ENCODE measurements at places on chromosomes 1 and 21. TPM values are rescaled to one million over a fixed set of nuclear protein-coding genes. Genes with fewer than 3 reads are reported as not detected.
A peak's percentile ranks its signal among the peaks of the same experiment; 100 is the strongest.

- peak overlapping the region; percentile 81 for H3K4me3 ChIP-seq
- peak; percentile 70 for DNase-seq
- peaks cover 20% of the 10 kb centered on the region for H3K36me3 ChIP-seq
- H3K27ac ChIP-seq, result peak overlapping the region; percentile 86
These were observed 50.1 kb downstream of the SSBP3 start for GRCh38 chr1:54355931-54356679.

DNA sequence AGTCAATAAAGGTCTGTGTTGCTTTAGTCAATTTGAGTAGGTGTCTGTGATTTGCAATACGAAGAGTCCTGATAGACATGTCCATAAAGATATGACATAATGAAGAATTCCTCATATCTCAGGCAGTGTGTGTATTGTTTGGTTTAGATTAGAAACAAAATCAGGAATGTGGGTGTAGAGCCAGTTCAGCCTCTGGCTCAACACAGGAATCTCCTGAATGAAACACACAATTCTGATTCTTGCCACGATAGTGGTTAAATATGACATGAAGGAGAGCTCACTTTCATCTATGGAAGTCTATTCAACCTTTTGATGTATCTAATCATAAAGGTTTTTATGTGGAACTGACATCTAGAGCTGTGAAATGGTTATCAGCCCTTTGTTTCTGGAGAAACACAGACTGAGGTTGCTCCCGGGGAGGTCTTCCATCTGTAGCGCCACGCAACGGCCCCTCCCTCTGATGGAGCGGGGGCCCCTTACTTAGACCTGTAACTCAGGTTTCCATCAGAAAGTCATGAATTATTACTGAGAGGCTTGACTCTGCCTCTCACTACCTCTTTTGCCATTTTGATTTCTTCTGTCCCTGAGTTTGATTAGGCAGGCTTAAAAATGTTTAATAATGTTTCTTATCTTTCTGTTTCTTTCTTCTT lies 19.5 kb downstream of the TSPAN2 start:
- no peak for DNase-seq
- no peaks in the 10 kb centered on the region for H3K36me3 ChIP-seq
- H3K4me1 ChIP-seq, result peaks cover 10% of the 10 kb centered on the region
- H3K4me3 ChIP-seq, result no peak overlapping the region

DNA sequence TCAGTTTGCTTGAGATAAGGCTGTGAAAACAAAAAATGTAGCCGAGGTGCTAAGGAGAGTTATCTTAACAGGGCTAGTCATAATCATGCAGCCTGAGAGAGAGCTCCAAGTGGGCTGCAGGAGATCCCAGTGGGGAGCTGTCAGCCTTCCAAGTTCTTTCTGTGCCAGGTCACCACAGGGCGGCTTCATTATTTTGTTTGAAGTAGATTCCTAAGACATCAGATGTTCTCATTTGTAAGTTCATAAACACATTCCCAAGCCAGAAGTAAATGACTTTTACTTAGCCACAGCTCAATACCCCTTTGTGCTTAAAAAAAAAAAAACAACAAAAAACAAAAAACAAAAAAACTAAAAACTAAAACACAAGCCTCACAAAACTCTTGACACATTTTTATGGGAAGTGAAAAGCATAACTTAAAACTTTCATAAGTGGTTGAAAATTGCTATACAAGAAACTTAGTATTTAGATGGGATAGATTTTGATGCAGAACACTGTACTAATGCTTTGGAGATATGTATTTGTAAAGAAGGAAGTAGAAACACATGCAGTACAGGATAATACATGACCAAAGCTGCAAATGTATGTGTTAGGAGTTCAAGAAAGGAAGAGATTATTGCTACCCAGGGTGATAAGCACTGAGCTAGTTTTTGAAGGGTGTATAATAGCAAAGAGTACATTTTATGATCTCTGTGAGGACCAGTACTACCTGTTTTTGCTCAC lies 8.6 kb downstream of the CDC14A start:
- DNase-seq, result no peak
- H3K4me1 ChIP-seq, result peaks cover 54% of the 10 kb centered on the region
- no peak overlapping the region for H3K4me3 ChIP-seq
- H3K27me3 ChIP-seq, result no peaks in the 10 kb centered on the region
- peaks cover 60% of the 10 kb centered on the region for H3K36me3 ChIP-seq

DNA sequence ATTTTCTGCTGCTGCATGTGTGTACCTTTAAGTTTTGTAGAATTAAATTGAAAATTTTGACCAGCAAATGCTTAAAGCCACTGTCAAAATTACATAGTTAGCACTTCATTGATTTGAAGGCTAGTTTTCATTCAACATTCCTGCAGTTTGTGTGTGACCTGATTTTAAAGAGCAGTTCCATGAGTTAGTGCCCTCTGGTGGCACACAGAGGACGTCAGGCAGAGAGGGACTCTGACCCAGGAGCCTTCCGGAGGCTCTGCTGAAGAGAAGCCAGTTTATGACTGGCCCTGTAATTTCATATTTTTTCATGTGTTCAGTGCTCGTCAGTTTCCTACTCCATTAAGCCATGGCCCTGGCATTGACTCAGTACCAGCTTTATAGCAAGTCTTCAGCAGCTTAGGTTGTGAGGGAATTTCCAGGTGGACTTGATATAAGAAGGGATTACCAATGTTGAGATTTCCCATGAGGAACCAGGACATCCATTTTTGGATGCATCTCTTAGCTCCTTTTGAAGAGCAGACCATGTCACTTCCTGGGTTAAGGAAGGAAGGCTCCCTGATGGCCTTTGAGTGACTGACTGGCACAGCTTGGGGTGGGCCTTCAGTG lies 104.7 kb downstream of the CAMTA1 start:
- no peak overlapping the region for H3K4me3 ChIP-seq
- H3K27me3 ChIP-seq, result no peaks in the 10 kb centered on the region
- H3K27ac ChIP-seq, result no peak overlapping the region
- no peaks in the 10 kb centered on the region for H3K36me3 ChIP-seq

DNA sequence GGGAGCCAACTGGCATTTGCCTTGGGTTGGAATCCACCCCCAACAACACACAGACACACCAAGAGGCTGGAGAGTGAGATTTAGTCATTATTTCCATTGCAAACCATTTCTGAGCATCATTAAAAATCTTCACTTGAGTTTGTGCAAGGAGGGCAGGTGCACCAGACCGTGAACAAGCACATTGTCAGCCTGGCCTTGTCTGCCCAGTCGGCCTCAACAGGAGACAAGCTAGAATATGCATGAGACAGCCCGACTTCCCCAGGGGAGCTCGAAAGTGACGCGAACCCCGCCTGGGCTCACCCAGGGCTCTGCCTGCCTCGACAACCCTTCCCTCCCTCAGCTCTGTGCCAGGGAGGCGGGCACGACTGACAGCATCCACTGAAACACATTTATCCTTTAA lies 15.4 kb upstream of the GUCA2B start:
- no peak overlapping the region for H3K4me3 ChIP-seq
- no peaks in the 10 kb centered on the region for H3K4me1 ChIP-seq
- no peaks in the 10 kb centered on the region for H3K36me3 ChIP-seq
- no peak for DNase-seq
- peaks cover 14% of the 10 kb centered on the region for H3K27me3 ChIP-seq
- no peak overlapping the region for H3K27ac ChIP-seq

GRCh38 chr1:12539705-12540579 lies 78.1 kb downstream of the DHRS3 start:
- H3K4me1 ChIP-seq, result peaks cover 5% of the 10 kb centered on the region
- no peak overlapping the region for H3K27ac ChIP-seq
- H3K36me3 ChIP-seq, result peaks cover 29% of the 10 kb centered on the region
- DNase-seq, result no peak
- H3K4me3 ChIP-seq, result no peak overlapping the region

- H3K27me3 ChIP-seq, result no peaks in the 10 kb centered on the region
- H3K36me3 ChIP-seq, result no peaks in the 10 kb centered on the region
- H3K4me1 ChIP-seq, result no peaks in the 10 kb centered on the region
- no peak overlapping the region for H3K27ac ChIP-seq
These were observed 83.0 kb downstream of the RIPK4 start for GRCh38 chr21:41683815-41684214.

DNA sequence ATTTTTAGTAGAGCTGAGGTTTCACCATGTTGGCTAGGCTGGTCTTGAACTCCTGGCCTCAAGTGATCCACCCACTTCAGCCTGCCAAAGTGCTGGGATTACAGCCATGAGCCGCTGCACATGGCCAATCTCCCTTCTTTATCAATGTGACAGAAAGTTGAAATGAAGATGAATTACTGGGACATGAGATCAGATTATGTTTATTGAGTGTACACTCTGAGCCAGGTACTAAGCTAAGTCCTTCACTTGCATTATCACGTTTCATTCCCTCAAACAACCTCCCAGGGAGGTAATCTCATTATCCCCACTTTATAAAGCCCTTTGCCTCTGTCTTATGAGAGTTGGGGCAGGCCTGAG lies 6.3 kb upstream of the CHI3L2 start:
- H3K27ac ChIP-seq, result peak overlapping the region; percentile 92
- H3K27me3 ChIP-seq, result no peaks in the 10 kb centered on the region

DNA sequence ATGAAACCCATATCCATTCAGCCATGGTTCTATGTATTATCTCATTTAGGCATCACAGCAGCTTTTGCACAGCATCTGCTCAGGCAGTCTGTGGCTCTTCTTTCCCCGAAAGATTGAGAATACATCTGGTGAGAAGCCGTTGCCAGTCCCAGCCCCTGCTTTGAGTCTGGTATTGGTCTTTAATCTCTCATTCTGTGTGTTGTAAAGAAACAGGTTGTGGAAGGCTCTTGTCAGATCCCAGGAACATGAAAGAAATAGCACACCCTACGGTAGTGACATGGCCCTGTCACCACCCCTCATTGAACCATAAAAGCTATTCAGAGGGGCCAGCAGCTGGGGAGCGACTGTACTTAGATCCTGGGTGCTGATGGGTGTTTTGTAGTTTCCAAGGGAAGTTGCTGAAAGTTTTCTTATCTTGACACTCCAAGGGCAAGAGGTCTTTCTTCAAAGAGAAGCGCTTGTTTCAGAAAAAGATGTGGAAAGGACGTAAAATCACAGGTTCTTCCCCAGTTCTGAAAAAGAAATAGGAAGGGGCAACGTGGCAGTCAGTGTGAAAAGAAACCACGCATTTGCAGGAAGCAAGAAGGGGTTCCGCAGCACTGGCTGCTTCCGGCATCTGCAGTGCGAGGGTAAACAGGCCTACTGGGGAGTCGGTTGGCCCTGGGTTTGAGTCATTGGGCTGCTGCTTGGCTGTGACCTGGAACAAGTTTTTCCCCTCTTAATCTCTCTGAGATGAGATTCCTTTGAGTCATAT lies 145.0 kb downstream of the DHRS3 start:
- peaks cover 71% of the 10 kb centered on the region for H3K4me1 ChIP-seq
- peaks cover 34% of the 10 kb centered on the region for H3K36me3 ChIP-seq
- peak overlapping the region; percentile 94 for H3K27ac ChIP-seq
- no peaks in the 10 kb centered on the region for H3K27me3 ChIP-seq
- peak; percentile 87 for DNase-seq

- no peak overlapping the region for H3K27ac ChIP-seq
- no peak overlapping the region for H3K4me3 ChIP-seq
- no peak for DNase-seq
- no peaks in the 10 kb centered on the region for H3K4me1 ChIP-seq
These were observed 326.2 kb downstream of the DUSP10 start for GRCh38 chr1:221415651-221416050.

- no peak overlapping the region for H3K27ac ChIP-seq
- no peak overlapping the region for H3K4me3 ChIP-seq
- peaks cover 2% of the 10 kb centered on the region for H3K27me3 ChIP-seq
- H3K36me3 ChIP-seq, result no peaks in the 10 kb centered on the region
These were observed 289.5 kb downstream of the KIF26B start for GRCh38 chr1:245444147-245444828.

GRCh38 chr1:200896531-200897196 lies 2.0 kb downstream of the INAVA start:
- H3K27me3 ChIP-seq, result peaks cover 60% of the 10 kb centered on the region
- no peak overlapping the region for H3K27ac ChIP-seq
- no peaks in the 10 kb centered on the region for H3K36me3 ChIP-seq
- peaks cover 3% of the 10 kb centered on the region for H3K4me1 ChIP-seq
- DNase-seq, result no peak
- no peak overlapping the region for H3K4me3 ChIP-seq

GRCh38 chr1:19205845-19206244 lies 4.2 kb downstream of the UBR4 start:
- DNase-seq, result no peak
- peak overlapping the region; percentile 9 for H3K27ac ChIP-seq
- peaks cover 30% of the 10 kb centered on the region for H3K36me3 ChIP-seq
- H3K27me3 ChIP-seq, result no peaks in the 10 kb centered on the region
- H3K4me3 ChIP-seq, result no peak overlapping the region

- no peak for DNase-seq
- H3K27ac ChIP-seq, result no peak overlapping the region
- peaks cover 3% of the 10 kb centered on the region for H3K36me3 ChIP-seq
These were observed 71.7 kb downstream of the GALNT2 start for GRCh38 chr1:230138561-230139239.

GRCh38 chr21:34544032-34544496 lies 32.1 kb upstream of the KCNE1 start:
- H3K4me3 ChIP-seq, result no peak overlapping the region
- H3K4me1 ChIP-seq, result peaks cover 17% of the 10 kb centered on the region
- H3K27me3 ChIP-seq, result no peaks in the 10 kb centered on the region
- peak; percentile 77 for DNase-seq
- H3K36me3 ChIP-seq, result no peaks in the 10 kb centered on the region
- peak overlapping the region; percentile 30 for H3K27ac ChIP-seq

DNA sequence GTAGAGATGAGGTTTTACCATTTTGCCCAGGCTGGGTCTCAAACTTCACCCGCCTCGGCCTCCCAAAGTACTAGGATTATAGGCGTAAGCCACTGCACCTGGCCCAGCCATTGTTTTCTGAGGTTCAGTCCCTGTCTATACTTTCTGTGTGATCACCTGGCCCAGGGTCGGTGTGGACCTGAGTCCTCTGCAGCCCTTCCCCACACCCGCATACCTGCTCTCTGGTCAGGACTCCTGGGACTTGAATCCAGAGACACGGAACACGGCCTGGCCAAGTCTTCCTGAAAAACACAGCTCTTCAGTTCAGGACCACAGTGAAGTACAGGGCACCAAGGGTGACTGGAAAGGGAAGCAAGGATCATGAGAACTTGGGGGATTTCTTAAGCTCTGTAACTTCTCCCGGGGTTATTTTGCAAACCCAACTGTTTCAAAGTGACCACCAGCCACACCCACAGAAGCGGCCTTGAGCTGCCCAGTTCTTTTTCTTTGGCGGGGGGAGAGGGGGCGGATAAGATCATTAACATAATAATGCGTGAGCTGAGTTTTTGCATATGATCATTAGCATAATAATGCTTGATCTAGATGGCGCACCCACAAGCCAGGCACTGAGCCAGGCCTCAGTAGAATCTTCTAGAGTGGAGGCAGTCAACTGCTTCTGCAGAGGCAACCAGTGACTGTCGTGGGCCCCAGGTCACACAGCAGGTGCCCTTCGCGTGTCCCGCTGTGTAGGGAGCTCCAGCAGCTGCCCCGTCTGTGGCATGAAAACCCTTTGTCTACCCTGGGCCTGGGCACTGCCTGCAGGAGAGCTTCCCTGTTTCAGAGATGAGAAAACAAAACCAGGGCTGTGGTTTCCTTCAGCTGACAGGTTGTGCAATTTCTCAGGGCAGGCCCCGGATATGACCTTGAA lies 1.7 kb upstream of the NADK start:
- H3K27ac ChIP-seq, result peak overlapping the region; percentile 91
- DNase-seq, result peak; percentile 91
- peaks cover 17% of the 10 kb centered on the region for H3K36me3 ChIP-seq

GRCh38 chr1:52658795-52659194 lies 25.8 kb downstream of the SHISAL2A start:
- H3K4me3 ChIP-seq, result peak overlapping the region; percentile 2
- peaks cover 21% of the 10 kb centered on the region for H3K4me1 ChIP-seq
- no peaks in the 10 kb centered on the region for H3K27me3 ChIP-seq
- H3K36me3 ChIP-seq, result peaks cover 7% of the 10 kb centered on the region
- no peak for DNase-seq

C1orf87 gene
- total RNA-seq, result not detected

DNAI4 gene
- 0.26 TPM for total RNA-seq

ACOT11 gene
- 1.3 TPM for total RNA-seq

LPAR3 gene
- total RNA-seq, result 0.21 TPM

F3 gene
- total RNA-seq, result 0.07 TPM

IFI16 gene
- 217 TPM for total RNA-seq

DBT gene
- total RNA-seq, result 11.9 TPM

Measured in activated CD4-positive, alpha-beta T cell treated with anti-CD3 and anti-CD28 coated beads, Interleukin-2, amount 10 ng/mL, durations not matched to agents 24 days and 14 days (primary cell).